ENCODE measurements at places on chromosomes 7 and 10.

- DNase-seq = no peak
Observed at GRCh38 chr7:7816084-7816483, 97.7 kb upstream of the RPA3 start.

DNA sequence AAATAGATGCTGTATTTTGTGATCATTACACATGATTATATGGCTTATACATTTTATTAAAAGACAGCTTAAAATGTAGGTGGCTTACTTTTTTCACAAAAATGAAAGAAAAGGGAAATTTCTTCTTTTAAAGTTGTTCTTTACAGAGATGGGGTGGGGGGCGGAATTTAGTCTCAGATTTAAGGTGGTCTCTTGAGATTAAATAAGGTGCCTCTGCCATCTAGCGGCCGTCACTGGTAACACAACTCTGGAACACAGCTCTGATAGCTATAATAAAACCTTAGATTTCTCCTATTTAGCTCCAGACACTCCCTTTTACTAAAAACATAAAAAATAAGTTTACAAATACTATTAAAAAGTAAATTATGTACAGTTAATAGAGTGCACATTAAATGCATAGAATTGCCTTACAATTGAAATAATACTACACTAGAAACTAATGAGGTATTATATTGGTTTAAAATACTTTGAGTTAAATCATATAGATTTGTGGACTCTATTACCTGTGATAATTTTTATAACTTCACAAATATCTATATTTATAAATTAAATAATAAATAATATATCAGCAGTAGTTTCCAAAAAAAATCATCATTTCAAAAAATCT is 210.9 kb downstream of the DGKB start:
- DNase-seq = peak; percentile 53

DNA sequence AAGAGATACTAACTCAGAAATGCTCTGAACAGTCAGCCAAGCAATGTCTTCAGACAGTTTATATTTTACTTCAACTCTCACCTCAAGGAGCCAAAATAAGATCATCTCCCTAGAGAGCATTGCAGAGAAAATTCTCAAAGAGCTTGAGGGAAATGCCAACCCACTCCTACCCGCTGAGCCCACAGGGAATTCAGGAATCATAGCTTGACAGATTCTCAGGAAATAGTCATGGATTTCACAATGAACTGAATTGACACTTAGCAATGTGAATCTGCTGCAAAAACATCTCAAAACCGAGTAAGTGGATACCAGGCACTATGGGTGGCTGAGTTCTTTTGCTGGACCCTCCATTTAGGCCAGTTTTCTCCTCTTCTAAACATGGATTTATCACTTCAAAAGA is 9.8 kb upstream of the PLAC9 start:
- DNase-seq = no peak

- DNase-seq = no peak
Observed at GRCh38 chr10:26612151-26612915, 85.2 kb upstream of the PDSS1 start.

- DNase-seq = no peak
Observed at GRCh38 chr7:90560730-90561129, 35.4 kb upstream of the CDK14 start.

- DNase-seq = no peak
Observed at GRCh38 chr7:135210888-135211178, 493 bp downstream of the WDR91 start.
